GM12878 (cell line): ENCODE measurements at places on chromosomes 13 and 19.

DNA sequence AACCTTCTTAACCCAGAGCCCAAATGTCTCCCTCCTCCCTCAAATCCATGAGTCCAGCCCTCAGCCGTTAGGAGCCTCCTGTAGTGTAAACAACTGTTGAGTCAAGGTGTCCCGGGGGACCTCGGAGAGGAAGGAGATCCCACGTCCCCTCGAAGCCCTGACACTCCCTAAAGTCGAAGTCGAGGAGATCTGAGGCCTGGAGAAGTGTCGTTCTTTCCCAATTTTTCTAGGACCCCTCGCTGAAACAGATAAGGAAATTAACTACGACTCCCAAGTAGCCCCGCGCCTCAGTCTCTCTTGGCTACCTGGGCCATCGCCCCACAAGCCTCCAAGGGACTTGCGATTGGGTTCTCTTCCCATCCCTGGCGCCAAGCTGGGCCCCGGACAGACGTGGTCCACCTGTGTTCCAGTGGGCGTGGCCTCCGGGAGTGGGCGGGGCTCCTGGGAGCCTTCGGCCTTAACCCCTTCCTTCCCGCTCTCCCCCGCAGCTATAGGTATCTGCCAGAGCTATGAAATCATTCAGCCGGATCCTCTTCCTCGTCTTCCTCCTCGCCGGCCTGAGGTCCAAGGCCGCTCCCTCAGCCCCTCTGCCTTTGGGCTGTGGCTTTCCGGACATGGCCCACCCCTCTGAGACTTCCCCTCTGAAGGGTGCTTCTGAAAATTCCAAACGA lies 869 bp downstream of the GFY start:
- no peak for DNase-seq

DNA sequence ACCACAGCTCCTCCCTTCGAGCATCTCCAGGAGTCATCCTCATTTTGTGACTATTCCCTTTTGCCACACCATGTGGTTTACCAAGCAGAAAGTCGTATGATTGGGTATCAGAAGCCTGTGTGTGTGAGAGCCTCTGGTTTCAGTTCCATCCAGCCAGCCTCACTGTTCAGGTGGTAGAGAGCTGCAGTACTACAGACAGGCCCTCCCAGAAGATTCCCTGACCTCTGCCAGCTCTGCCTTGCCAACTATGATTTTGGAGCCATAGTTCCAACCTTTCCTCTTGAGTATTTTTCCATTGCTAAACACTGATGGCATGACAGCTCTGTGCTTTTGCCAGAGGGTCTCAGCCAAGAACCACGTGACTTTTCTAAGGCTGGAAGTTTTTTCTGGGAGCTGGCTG lies 82.5 kb downstream of the DHRS12 start:
- DNase-seq, result peak; percentile 53

GRCh38 chr13:78131811-78132210 lies 213.2 kb upstream of the EDNRB start:
- no peak for DNase-seq

DNA sequence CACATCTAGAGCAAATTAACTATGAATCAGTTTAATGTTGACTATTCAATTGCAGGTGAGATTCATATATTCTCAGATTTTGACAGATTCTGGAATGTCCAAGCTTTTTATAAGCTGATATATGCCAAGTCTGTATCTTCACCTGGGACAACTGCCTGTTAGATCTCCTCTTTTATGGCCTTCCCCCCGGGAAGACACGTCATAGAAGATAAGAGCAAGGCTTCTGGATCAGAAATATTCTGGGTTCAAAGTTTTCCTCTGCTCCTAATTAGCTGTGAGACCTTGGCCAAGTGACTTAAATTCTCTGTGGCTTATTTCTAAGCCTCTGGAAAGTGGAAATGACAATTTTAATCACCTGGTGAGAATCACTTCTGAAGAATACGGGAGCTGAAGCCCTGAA lies 187.5 kb downstream of the OXGR1 start:
- DNase-seq, result no peak

GRCh38 chr19:3047496-3048189 lies 14.7 kb downstream of the TLE5 start:
- DNase-seq, result no peak

DNA sequence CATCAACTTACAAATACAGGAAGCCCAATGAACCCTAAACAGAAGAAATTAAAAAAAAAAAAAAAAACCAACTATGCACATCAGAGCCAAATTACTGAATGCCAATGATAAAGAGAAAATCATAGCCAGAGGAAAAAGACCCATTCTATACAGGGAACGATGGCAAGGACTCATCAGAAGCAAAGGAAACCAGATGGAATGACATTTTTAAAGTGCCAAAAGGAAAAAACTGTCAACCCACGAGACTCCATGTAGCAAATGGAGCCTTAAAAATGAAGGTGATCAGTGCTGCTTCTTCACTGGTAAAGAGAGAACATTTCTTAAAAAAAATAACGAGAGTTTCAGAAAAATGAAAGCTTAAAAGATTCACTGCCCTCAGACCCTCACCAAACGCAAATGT lies 18.3 kb downstream of the PCID2 start:
- DNase-seq, result no peak

- no peak for DNase-seq
Observed at GRCh38 chr13:24684600-24684998, 4.4 kb downstream of the ATP12A start.

GRCh38 chr13:97542102-97542685 lies 108.2 kb downstream of the RAP2A start:
- DNase-seq, result no peak

DNA sequence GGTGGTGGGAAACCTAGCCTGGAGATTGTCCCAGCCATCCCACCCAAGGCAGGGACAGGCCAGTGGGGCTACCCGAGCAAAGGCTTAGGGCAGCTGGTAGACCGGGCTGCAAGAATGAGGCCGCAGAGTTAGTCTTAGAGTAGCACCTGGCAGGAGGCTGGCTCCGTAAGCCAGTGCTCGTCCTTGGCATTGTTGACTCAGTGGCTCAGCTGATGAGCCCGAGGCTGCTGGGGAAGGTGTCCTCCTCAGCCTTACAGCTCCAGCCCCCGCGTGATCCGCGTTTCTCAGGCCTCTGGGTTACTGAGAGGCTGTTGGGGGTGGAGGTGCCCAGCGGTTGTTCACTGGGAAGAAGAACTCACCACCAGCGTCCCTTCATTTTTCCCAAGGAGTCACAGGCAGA lies 24.7 kb downstream of the PPP1R37 start:
- no peak for DNase-seq

- no peak for DNase-seq
Observed at GRCh38 chr19:56133858-56134653, 7.0 kb upstream of the ZNF444 start.

DNA sequence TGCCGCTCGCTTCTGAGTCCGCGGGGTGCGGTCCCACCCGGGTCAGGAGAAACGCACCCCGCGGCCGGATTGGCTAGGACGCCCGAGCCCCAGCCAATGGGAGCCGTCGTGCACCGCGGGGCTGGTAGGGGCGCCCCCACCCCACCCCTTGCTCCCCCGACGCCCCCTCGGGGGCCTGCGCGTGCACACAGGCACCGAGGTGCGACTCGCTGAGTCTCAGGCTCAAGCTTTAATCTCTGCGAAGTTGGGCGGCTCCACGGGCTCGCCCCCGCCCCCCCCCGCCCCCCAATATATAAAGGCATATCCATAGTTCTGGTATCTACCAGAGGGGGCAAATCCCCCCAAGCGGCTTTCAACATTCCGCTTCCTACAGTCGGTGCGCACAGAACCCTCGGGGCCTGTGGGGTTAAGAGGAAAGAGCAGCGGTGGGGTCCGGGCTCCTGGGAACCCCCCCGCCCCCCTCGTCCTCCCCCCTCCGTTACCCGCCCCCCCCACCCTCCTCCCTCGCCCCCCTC lies at the start of gene COX6B2:
Gene COX6B2, minus strand, starts transcription at position 22 of the 515 bp plus-strand sequence. CDS start 198 bp downstream, outside the sequence.
- no peak for DNase-seq

- no peak for DNase-seq
Observed at GRCh38 chr13:110236831-110237261, 70.1 kb downstream of the COL4A1 start.

- no peak for DNase-seq
Observed at GRCh38 chr13:40221460-40222201, 444.8 kb downstream of the FOXO1 start.

DNA sequence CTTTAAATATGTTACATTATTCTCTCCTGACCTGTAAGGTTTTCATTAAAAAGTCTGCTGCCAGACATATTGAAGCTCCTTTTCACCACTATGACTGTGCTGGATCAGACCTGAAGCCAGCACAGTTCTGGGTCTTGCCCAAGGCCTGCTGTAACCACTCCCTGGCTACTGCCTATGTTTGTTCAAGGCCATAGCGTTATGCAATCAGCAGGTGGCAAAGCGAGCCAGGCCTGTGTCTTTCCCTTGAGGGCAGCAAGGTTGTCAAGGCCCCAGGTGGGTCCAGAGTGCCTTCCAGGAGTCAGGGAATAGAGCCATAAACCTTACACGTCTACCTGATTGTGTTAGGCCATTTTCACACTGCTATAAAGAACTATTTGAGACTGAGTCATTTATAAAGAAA lies 496.8 kb upstream of the PCDH9 start:
- DNase-seq, result no peak

DNA sequence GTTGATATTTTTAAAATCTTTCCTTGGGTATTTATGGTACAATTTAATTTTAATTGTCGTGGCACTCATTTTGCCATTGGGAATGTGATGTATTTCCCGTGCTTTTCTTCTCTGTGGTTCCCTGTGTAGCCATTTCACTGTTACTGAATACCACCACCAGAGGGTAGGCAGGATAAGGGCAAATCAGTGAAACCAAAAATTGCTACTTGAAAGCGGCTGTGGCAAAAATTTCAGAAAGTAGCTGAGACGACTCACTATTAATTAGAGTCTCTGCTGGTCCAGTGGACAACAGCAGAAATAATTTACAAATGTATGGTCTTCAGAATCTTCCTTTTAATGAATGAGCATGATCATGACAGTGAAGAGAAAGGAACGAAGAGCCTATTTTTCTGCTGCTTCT lies 34.4 kb upstream of the MIR17HG start:
- DNase-seq, result no peak

DNA sequence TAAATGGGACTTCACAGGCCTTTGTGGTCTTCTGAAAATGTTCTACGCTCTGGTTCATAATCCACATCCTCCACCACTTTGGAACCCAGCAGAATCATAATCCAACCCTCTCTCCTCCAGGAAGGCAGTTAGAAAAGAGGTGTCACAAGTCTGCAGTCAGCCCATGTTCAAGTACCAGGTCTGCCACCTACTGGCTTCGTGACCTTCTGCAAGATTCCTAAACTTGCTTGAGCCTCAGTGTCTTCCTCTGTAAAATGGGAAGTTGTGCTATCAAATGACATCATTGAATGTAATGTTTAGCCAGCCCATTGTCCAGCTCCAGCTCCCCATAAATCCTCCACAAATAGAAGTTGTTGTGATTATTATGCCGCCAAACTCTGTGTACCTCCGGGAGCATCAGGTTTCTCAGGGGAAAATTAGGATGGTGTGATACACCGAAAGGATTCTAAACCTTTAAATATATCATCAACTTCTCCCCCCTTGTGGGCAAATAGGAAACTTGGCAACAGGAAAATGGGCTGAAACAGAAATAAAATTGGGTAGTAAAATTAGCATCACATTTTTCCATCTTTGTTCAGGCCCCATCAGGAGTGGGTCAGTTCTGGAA lies 109.7 kb downstream of the NUFIP1 start:
- peak; percentile 8 for DNase-seq

- DNase-seq, result no peak
Observed at GRCh38 chr19:34193876-34194275, 21.6 kb downstream of the LSM14A start.

DNA sequence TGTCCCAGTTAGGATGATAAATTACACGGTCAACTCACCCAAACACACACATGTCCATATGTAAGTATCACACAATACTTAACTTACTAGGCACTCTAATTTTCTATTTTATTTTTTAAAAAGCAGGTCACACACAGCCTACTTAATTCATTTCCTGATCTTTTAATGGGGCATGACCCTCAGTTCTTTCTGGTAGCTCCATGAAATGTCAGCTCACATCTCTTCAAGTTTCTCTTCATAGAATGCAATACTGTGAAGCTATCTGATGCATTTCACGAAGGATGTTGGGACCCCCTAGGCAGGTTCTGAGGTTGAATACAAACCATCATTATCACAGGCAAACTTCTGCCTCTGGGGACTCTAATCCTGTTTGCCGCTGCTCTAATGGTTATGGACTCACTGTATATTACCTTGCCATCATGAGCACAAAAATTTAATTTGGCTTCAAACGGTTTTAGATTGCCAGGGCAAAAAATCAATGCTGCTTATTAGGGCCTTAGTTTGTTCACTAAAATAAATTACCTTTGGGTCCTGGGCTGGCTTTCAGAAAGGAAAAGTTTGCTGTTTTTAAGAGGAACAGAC lies 16.1 kb upstream of the DHRS12 start:
- no peak for DNase-seq

DNA sequence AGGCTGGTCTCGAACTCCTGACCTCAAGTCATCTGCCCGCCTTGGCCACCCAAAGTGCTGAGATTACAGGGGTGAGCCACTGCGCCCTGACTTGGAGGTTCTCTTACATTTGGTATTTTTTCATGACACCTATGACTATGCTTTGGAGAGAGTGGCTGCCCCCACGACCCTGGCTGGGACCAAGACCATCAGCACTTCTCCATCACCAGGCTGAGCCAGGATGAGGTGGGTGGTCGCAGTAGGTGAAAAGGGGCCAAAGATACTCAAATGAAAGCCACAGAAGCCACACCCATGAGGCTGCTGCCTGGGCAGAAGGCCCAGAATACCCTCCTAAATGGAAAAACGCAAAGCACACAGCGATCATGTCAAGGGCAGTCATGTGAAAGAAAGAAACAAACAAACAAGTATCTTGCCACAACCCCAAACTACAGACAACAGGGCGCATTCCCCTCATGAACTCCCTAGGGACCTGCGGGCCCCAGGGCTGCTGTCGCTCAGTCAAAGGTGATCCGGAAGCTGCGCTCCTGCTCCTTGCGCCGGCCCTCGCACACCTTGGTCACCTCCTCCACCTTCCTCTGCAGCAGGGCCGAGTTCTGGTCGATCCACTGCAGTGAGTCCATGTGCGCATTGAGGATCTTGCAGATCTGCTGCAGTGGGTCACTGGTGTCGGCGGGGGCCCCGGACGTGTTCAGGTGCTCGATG lies 11.2 kb upstream of the IL4I1 start:
- DNase-seq, result peak; percentile 59

DNA sequence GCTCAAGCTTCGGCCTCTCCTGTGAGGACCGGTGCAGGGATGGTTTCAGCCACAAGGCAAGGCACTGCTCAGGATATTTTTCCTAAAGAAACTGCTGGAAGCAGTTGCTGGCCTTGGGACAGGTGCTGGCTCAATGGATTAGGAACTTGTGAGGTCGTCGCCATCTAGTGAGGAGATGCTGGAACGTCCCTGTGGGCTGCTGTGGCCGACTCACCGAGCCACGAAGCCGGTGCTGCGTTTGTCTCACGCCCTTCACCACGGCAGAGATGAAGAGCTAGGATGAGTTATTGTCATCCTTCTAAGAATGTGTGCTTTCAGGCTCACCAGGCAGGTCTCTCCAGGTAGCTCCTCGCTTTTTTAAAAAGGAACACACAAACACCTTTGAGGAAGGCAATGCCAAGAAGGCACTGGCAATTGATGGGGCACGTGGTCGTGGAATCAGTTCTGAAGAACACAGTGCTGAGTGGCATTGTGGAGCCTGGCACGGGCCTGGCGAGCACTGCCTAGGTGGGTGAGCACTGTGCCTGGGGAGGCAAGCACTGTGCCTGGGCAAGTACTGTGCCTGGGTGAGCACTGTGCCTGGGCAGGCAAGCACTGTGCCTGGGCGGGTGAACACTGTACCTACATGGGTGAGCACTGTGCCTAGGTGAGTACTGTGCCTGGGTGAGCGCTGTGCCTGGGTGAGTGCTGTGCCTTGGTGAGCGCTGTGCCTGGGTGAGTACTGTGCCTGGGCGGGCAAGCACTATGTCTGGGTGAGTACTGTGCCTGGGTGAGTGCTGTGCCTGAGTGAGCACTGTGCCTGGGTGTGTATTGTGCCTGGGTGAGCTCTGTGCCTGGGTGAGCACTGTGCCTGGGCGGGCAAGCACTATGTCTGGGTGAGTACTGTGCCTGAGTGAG lies 140.4 kb downstream of the TEX29 start:
- no peak for DNase-seq
